ENCODE measurements at places on chromosomes 11 and 22.

DNA sequence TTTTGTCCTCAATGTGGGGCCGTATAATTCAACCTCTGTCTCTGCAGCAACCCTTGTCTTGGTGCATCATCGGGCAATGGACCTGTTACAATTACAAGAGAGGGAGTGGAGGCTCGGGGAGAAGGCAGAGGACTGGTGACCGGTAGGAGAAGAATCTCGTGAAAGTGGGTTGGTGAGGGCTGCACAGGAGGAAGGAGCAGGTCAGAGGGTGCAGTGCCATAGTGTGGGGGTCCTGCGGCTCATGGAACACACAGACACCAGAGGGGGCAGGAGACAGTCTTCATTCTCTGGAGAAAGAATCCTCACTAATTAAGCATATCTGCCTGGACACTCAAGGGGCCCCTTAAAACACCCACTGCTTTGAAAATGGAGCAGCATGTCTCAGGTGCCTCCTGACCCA lies 174.7 kb upstream of the B3GAT1 start:
- DNase-seq, result no peak

DNA sequence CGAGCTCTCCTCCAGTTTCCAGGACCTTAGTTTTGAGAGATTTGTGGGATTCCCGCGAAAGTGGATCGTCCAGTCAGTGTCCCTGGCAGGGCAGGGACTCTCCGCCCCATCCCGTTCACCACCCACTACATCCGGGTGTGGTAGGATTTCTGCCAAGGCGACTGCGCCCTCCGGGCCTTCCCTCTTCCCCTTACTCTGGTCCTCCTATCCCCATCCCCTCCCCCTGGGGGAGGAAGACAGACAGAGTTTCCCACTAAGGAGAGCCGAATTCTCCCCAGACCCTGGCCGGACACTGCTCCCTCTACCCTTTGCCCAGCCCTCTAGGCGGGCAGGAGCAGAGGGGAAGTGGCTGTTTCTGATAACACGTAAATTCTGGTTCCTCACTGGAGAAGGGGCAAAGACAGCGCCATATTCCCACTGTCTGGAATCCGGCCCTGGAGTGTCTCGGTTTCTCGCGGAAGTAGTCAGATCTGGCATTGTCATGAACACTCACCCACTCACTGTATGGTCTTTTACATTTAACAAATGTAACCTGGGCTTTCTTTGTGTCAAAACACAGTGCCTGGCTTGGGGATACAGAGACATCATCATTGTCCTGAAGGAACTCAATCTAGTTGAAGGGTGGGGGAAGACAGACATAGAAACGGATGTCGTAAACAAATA lies 1.1 kb upstream of the NECTIN1 start:
- peak; percentile 56 for DNase-seq

GRCh38 chr11:17413414-17414316 lies 25.2 kb upstream of the KCNJ11 start:
- DNase-seq, result peak; percentile 47

GRCh38 chr11:94303966-94304958 lies at the start of gene IZUMO1R:
Gene IZUMO1R (plus strand): TSS chr11:94304580. CDS start chr11:94305637, 1,057 bp downstream.
- DNase-seq, result no peak

DNA sequence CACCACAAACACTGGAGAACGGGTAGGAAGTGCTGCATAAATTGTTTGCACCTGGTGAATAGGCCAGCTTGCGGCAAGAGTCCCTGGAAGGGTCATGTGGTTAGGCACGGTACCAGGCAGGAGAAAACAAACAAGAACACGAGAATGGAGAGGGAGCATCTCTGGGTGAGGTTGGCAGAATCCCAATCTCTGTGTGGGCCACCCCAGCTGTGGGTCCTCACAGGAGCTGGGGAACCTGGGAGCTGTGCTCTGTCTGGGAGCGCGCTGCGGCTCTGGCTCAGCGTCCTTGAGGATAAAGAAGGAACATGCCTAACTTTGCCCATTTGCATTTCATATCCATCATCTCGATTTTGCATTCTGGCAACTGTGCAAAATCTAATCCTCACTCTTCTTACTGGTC lies 46.1 kb upstream of the JAM3 start:
- no peak for DNase-seq

- no peak for DNase-seq
These were observed 262.5 kb upstream of the ANO5 start for GRCh38 chr11:21930408-21930807.

DNA sequence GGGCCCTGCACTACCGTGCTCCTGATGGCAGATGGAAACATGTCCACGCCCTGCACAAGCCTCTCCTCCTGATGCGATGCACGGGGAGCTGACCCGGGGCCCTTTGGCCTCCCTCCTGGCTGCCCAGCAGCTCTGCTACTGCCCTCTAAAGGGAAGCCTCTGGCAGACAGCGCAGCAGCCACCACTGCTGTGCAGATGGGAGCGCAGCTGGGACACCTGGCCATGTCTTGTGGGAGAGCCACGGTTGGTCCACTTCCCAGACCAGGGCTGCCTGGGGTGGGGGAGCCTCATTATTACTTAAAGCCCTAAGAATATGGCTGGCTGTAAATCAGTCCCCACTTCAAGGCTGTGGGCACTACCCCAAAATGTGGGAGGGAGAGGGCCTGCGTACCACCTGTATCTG lies 38.3 kb downstream of the TBX1 start:
- no peak for DNase-seq
